Peyer's patch (tissue), 4 donors: ENCODE measurements at places on chromosomes 6 and 20. TPM values are rescaled to one million over a fixed set of nuclear protein-coding genes. Genes with fewer than 3 reads are reported as not detected.
A peak's percentile ranks its signal among the peaks of the same experiment; 100 is the strongest.

DNA sequence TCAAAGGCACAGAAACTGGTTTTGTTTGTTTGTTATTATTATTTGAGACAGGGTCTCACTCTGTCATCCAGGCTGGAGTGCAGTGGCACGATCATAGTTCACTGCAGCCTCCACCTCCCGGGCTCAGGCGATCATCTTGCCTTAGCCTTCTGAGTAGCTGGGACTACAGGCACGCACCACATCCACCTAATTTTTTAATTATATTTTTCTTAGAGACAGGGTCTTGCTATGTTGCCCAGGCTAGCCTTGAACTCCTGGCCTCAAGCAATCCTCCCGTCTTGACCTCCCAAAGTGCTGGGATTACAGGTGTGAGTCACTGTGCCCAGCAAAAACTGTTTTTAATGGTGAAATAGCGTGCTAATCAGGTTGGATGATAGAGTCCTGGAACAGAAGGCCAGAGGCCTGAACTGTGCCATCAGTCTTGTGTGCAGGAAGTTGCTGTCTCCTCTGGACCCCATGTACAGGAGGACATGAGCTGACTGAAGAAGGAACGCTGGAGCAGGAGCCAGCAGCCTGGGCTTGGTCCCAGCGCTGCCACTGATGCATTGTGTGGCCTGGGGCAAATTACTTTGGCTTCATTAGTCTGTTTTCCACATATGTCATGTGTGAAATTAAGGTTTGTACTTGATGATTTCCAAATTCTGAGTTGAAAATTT is 4.9 kb downstream of the TM9SF4 start:
- no peak overlapping the region for H3K27ac ChIP-seq
- no peaks in the 10 kb centered on the region for H3K4me1 ChIP-seq
- no peak overlapping the region for H3K4me3 ChIP-seq
- peaks cover 6% of the 10 kb centered on the region for H3K36me3 ChIP-seq
- no peaks in the 10 kb centered on the region for H3K27me3 ChIP-seq

DNA sequence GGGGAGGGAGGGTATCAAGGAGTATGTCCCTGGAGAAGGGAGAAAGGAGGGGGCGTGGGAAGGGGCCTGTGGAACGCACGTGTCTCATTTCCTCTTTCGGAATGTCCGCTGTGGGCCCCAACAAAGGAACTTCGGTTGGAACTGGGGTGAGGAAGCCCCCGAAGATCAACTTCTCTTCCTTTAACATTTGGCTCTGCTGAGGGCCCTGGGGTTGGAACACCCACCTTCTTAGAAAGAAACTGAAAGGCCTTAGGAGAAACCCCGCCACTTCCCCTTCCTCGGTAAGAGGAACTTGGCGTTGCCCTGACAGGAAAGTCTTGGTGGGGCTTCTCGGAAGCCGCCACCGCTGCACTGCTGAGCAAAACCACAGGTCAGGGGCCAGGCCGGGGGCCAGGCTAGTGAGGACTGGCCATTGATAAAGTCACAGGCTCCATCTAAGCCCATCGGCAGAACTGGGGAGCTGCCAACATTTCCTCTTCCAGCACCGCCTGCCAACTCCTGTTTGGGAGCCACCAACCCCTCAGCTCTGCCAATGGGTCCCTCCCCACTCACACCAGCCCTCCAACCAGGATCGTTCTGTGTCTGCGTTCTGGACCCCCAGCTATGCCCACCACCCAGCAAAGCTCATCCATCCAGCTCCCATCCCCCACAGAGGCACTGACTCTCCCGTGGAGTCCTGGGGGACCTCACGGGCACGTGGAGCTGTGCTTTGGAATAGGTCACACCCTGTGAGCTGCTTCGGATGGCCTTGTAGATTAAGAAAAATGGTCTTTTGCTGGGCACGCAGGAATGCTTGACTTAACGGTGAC is 44.8 kb downstream of the FGD2 start:
- H3K4me3 ChIP-seq: no peak overlapping the region
- H3K27ac ChIP-seq: peak overlapping the region; percentile 57
- H3K36me3 ChIP-seq: no peaks in the 10 kb centered on the region
- no peak for DNase-seq

GRCh38 chr6:116078522-116078921 is 17.8 kb upstream of the FRK start:
- no peaks in the 10 kb centered on the region for H3K36me3 ChIP-seq
- H3K27ac ChIP-seq: no peak overlapping the region
- H3K27me3 ChIP-seq: no peaks in the 10 kb centered on the region
- DNase-seq: no peak
- no peak overlapping the region for H3K4me3 ChIP-seq

GRCh38 chr20:49558826-49559225 is 9.1 kb downstream of the PTGIS start:
- H3K4me1 ChIP-seq: no peaks in the 10 kb centered on the region
- H3K4me3 ChIP-seq: no peak overlapping the region
- no peak for DNase-seq
- no peak overlapping the region for H3K27ac ChIP-seq
- no peaks in the 10 kb centered on the region for H3K27me3 ChIP-seq
- H3K36me3 ChIP-seq: no peaks in the 10 kb centered on the region

GRCh38 chr6:15020119-15020770 is 225.6 kb upstream of the JARID2 start:
- no peak overlapping the region for H3K27ac ChIP-seq
- no peak overlapping the region for H3K4me3 ChIP-seq
- H3K36me3 ChIP-seq: no peaks in the 10 kb centered on the region
- no peak for DNase-seq
- no peaks in the 10 kb centered on the region for H3K27me3 ChIP-seq

DNA sequence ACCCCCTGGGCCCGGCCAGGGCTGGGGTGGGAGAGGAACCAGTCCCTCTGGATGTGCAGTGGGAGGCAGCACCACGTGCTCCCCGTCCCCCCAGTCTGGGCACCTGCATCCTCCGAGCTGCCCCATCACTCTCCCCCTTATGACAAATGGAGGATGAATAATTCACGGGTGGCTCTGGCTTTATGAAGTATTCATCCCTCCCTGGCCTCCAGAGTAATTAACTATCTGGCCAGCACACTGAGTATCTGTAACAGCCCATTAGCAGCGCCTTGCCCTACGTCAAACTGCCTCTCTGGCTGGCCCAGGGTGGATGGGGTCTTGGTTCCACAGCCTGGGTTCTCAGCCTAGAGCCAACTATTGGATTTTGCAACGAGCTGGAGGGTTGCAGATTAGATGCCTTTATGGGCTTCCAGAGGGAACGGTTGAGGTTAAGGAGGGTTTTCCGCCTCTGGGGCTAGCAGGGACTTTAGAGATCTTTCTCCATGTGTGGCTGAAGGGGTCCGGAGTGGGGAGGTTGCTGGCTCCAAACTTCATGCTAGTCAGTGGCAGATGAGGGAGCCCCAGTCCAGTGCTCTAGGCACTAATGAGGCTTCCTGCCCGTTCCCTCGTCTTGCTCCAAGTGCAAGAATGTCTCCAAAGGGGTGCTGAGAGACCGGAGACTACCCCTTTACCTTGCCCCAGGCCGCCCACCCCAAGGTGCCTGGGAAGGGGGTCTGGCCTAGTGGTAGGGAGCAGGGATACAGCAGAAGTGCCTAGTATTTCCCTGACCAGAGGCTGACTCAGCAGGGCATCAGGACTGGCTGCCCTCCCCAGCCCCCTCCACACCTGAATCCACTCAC is 53.5 kb upstream of the MLN start:
- DNase-seq: no peak
- H3K36me3 ChIP-seq: no peaks in the 10 kb centered on the region
- no peaks in the 10 kb centered on the region for H3K4me1 ChIP-seq
- H3K27ac ChIP-seq: no peak overlapping the region

DNA sequence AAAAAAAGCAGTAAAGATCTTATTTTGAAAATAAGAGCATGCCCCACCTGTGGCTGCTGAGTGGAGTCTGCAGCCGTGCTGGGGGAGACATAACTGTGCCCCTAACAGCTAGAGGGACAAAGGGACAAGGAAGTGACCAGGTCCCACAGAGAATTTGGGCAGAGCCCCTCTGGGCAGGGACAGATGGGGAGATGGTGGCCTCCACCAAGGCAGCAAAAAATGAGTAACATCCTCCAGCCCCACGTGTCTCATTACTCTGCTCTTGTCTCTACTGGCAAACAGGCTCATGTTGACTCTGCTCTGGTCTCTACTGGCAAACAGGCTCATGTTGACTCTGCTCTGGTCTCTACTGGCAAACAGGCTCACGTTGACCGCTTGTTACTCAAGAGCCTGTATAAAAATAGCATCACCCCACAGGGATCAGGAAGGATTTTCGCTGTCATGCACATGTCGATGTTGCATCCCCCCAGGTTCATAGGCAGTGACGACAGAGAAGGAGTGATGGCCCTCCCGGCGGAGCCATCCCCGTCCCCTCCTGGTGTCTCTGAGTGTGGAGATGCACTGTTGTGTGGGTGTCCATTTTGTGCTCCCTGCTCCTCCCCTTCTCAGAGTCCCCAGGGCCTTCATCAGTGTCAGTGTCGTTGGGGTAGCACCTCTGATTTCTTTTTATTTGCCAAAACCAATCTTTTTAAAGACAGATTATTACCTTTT is 17.3 kb upstream of the PCMTD2 start:
- no peak overlapping the region for H3K27ac ChIP-seq
- H3K36me3 ChIP-seq: no peaks in the 10 kb centered on the region
- no peak overlapping the region for H3K4me3 ChIP-seq
- no peaks in the 10 kb centered on the region for H3K4me1 ChIP-seq
- no peaks in the 10 kb centered on the region for H3K27me3 ChIP-seq

GRCh38 chr20:17818187-17818586 is 118.4 kb downstream of the BANF2 start:
- DNase-seq: no peak
- H3K4me3 ChIP-seq: no peak overlapping the region
- no peaks in the 10 kb centered on the region for H3K36me3 ChIP-seq
- no peaks in the 10 kb centered on the region for H3K27me3 ChIP-seq
- no peak overlapping the region for H3K27ac ChIP-seq

DNA sequence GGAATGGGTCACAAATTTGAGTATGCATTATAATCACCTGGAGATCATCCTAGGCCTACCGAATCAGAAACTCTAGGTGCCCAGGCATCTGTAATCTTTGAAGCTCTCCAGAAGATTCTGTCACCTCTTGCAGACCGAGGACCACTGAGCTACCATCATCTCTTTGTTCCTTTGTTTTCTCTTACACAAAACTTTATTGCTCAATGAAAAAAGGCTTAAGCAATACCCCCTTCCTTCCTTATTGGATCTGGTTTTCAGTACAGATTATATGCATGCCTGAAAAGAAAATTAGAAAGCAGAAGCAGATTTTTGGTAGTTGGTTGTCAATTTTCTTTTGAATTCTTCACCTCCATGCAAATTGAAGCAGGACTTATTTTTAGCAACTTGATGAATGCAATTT is 31.3 kb downstream of the STX11 start:
- no peak overlapping the region for H3K4me3 ChIP-seq
- no peaks in the 10 kb centered on the region for H3K36me3 ChIP-seq
- H3K4me1 ChIP-seq: no peaks in the 10 kb centered on the region
- H3K27me3 ChIP-seq: no peaks in the 10 kb centered on the region
- DNase-seq: no peak

GRCh38 chr6:161272635-161273273 is 1.1 kb downstream of the AGPAT4 start:
- DNase-seq: no peak
- H3K27me3 ChIP-seq: no peaks in the 10 kb centered on the region
- no peaks in the 10 kb centered on the region for H3K4me1 ChIP-seq
- no peak overlapping the region for H3K27ac ChIP-seq

DNA sequence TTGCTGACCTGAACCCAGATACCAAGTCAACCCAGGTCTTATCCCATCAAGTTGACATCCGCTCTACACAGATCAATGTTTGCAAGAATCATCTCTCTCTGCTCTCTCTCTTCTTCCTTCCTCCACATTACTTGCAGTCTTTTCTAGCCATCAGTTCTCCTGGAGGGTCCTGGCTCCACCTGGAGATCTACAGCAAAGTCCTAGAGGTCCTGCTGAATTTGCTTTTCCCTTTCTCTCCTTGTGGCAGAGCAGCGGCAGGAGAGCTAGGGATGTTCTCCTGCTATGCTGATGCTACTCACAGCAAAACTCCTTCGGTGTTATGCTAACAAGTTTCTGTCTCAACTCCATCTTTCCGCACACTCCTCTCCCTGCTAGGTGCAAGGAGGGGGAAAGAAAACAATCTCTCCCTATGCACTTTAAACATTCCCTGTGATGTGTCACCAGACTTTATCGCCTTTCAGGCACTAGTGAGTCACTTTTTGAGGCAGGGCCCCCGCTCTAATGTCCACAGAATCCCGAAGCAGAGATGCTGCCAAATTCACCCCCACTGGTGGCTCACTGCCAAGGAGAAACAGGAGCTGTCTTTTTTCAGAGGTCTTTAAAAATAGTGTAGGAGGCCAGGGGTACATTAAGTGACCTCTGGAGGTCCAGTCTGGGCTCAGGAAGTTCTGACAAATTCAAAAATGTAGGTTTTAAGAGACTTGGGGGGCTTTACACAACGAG is 62.6 kb downstream of the FAM50B start:
- no peaks in the 10 kb centered on the region for H3K27me3 ChIP-seq
- no peaks in the 10 kb centered on the region for H3K4me1 ChIP-seq
- H3K27ac ChIP-seq: no peak overlapping the region

GRCh38 chr6:166619912-166620311 is 7.1 kb downstream of the RPS6KA2 start:
- no peaks in the 10 kb centered on the region for H3K36me3 ChIP-seq
- no peak overlapping the region for H3K4me3 ChIP-seq
- peak overlapping the region; percentile 70 for H3K27ac ChIP-seq
- H3K4me1 ChIP-seq: no peaks in the 10 kb centered on the region

DNA sequence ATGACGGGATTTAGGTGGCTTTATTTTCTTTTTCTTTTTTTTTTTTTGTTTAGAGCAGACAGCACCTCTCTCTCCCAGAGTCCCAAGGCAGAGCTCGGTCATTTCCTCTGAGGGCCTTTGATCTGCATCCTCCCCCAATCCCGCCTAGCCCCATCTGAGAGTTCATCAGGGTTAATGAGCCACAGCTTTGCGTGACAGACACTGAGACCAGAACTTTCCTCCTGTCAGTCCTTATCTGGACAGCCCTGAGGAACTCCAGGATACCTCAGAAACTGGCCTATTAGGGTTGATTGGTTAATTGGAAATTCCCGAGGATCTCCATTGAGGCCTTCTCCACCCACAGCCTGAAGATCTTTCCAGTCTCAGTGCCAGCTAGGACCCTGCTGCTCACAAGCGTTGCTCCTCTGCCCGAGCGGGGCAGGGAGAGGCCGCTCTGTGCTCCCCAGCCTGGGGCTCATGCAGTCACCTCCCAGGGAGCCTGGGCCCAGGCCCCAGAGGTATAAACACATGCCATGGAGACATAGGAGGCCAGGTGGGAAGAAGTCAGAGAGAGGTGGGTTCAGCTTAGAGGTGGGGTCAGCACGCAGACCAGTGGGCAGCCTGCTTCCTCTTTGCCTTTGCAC is 1.4 kb upstream of the LRRN4 start:
- no peak overlapping the region for H3K27ac ChIP-seq
- H3K36me3 ChIP-seq: no peaks in the 10 kb centered on the region
- H3K27me3 ChIP-seq: no peaks in the 10 kb centered on the region
- no peak overlapping the region for H3K4me3 ChIP-seq

The SENP6 gene
- total RNA-seq: 81.5 TPM

The HLA-DRB1 gene
- 49.8 TPM for total RNA-seq

The LTV1 gene
- total RNA-seq: 10.7 TPM

The SAPCD1 gene
- 10.3 TPM for total RNA-seq

The DOP1A gene
- total RNA-seq: 57.8 TPM

The ARG1 gene
- not detected for total RNA-seq

The BMP5 gene
- total RNA-seq: 6.0 TPM

The OXT gene
- total RNA-seq: not detected

The STMN3 gene
- 3.4 TPM for total RNA-seq
